ENCODE measurements at places on chromosomes 11 and 22.

- H3K36me3 ChIP-seq = no peaks in the 10 kb centered on the region
- peaks cover 21% of the 10 kb centered on the region for H3K27me3 ChIP-seq
- no peak overlapping the region for H3K4me3 ChIP-seq
- DNase-seq = no peak
- no peaks in the 10 kb centered on the region for H3K4me1 ChIP-seq
Measured at GRCh38 chr11:79648766-79649520, 208.1 kb upstream of the TENM4 start.

DNA sequence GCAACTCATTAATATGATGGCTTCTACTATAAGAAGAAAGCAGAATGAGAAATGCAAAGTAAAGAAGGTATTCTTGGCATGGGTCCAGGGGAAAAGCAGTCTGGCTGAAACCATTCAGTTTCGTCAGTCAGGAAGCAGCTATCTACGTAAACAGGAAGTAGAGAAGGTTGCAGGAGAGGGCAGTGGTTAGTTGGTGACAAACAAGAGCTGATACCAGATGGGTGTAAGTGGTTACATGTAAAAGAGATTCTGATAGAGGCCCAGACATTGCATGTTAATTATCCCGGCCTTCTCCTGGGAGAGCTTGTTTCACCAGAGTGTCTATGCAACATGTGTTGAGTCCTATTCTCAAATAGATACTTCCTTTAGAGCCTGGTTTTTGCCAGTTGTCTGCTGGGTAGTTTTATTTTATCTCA lies 58.4 kb upstream of the PSMA1 start:
- peaks cover 16% of the 10 kb centered on the region for H3K4me1 ChIP-seq
- H3K27ac ChIP-seq = peak overlapping the region; percentile 28
- no peaks in the 10 kb centered on the region for H3K36me3 ChIP-seq
- H3K4me3 ChIP-seq = no peak overlapping the region
- DNase-seq = no peak

GRCh38 chr11:2581931-2582350 lies 117.9 kb downstream of the KCNQ1OT1 start:
- H3K36me3 ChIP-seq = no peaks in the 10 kb centered on the region
- H3K27ac ChIP-seq = peak overlapping the region; percentile 18
- H3K4me1 ChIP-seq = peaks cover 51% of the 10 kb centered on the region
- DNase-seq = peak; percentile 6
- H3K4me3 ChIP-seq = no peak overlapping the region

DNA sequence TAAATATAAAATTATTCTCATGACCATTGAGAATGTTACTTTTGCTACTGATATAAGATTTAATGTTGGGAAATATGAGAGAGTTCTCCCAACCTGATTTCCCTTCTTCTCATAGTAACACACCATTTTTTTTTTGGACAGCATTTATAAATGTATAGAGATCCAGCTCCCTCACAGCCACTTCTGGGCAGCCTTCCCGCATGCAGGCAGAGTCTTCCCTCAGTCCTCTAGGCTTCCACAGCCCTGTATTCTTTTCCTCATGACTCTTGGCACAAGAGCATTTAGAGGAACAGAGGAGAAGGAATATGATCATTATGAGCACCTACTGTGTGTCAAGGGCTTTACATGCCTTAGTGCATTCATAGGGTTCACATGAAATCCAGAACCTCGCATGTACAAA lies 9.0 kb downstream of the DTX4 start:
- no peak for DNase-seq
- H3K4me1 ChIP-seq = peaks cover 23% of the 10 kb centered on the region
- peaks cover 12% of the 10 kb centered on the region for H3K36me3 ChIP-seq
- H3K27ac ChIP-seq = no peak overlapping the region

DNA sequence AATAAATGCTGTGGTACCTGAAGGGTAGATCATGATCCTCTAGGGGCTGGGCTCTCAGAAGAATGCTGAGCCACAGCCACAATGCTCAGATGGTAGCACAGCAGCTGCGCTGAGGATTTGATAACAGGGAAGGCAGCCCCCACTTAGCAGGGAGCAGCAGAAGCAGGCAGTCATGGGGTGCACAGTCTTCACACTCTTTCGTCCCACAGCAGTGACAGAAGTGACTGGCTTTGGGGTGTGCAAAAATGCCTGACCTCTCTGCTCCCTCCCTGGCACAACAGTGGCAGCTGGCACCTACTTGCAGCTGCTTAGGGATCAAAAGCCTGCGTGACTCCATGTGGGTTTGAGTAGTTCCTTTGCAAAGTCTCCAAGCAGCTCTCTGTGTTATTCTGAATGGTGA lies 1349.8 kb upstream of the RAG2 start:
- H3K36me3 ChIP-seq = no peaks in the 10 kb centered on the region
- no peaks in the 10 kb centered on the region for H3K27me3 ChIP-seq
- no peaks in the 10 kb centered on the region for H3K4me1 ChIP-seq

DNA sequence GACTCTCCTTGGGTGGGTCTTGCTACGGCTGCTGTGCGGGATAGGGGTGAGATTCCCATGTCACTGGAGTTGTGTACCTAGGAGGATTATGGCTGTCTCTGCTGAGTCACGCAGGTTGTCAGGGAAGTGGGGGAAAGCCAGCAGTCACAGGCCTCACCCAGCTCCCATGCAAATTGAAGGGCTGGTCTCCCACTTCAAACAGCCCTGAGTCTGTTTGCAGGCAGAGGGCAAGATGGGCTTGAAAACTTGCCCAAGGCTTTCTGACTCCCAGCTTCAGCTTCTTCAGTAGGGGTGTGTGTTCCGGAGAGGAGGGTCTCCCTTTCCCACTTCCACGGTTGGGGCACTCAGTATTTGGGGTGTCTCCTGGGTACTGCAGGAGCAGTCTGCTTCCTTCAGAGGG lies 10.9 kb upstream of the SC5D start:
- H3K27ac ChIP-seq = no peak overlapping the region
- H3K4me1 ChIP-seq = no peaks in the 10 kb centered on the region
- no peak for DNase-seq
- no peak overlapping the region for H3K4me3 ChIP-seq
- H3K27me3 ChIP-seq = peaks cover 65% of the 10 kb centered on the region
- no peaks in the 10 kb centered on the region for H3K36me3 ChIP-seq

DNA sequence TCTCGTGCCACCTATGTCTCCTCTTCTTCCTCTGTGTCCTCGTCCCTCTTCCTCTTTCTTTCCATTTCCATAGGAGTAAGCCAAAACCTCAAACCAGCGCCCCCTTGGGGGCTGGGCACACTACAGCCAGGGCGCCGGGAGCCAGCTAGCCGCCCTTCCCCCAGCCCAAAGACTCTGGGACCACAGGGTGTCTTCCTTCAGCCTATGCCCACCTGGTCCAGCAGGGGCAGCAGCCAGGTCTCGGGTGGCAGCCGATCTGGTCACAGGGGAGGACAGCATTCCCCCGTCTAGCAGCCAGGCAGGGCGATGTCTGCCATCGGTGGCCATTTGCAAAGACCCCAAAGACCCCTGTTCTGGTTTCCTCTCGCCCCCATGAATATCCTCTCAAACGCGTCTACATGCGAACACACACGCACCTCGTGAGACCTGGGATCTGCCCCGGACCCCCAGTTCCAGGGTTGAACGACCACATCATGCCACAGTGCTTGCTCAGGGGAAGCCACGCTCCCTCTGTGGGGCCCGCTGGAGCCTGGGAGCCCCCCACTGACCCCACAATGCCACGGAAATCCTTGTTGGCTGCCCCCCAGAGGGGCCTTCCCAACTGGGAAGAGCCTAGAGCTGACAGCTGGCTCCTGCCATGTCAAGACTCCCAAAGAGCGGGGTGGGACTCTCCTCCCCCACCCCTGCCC lies 546.0 kb upstream of the CCDC179 start:
- DNase-seq = peak; percentile 8
- H3K4me1 ChIP-seq = no peaks in the 10 kb centered on the region
- no peaks in the 10 kb centered on the region for H3K36me3 ChIP-seq
- H3K27ac ChIP-seq = no peak overlapping the region
- no peaks in the 10 kb centered on the region for H3K27me3 ChIP-seq
- no peak overlapping the region for H3K4me3 ChIP-seq

GRCh38 chr11:117597071-117597470 lies 199.9 kb downstream of the DSCAML1 start:
- no peaks in the 10 kb centered on the region for H3K36me3 ChIP-seq
- no peak overlapping the region for H3K27ac ChIP-seq
- H3K27me3 ChIP-seq = peaks cover 32% of the 10 kb centered on the region
- H3K4me1 ChIP-seq = peaks cover 11% of the 10 kb centered on the region

DNA sequence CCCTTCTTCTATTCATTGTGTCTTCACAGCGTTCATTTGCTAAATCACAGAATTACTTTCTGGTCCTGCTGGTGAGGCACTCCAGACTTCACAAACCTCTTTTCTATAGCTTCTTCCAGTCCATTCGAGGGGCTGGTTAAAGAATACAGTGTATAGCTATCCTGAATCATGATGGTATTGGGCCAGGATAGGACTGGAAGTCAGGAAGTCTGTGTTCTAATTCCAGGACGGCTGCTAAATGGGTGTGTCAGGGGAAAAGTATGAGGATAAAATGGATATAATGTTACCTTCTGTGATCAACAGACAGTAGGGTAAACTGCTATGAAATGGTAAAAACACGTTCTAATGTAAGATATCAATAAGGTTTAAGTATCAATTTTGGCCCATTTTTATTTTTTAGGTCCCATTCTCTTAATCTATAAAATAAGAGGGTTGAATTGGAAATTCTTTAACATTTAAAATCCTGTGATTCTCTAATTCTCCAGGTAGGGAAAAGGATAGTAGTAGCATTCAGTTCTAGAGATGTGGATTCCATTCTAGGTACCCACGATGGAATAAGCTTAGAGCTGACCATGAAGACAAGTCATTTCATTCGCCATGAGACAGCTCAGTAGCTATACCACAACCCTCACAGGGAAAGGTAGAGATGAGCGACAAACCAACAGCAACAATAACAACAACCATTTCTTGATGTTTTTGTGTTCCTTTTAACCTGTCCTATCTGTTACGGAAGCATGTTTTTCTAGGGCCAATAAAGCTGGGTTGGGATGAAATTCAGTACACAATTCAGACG lies 96.1 kb downstream of the SLC1A2 start:
- H3K4me3 ChIP-seq = no peak overlapping the region
- peaks cover 33% of the 10 kb centered on the region for H3K4me1 ChIP-seq
- no peak for DNase-seq
- no peaks in the 10 kb centered on the region for H3K27me3 ChIP-seq

GRCh38 chr11:1391165-1392075 lies 1.7 kb downstream of the BRSK2 start:
- peak overlapping the region; percentile 16 for H3K27ac ChIP-seq
- H3K27me3 ChIP-seq = peaks cover 70% of the 10 kb centered on the region
- no peak for DNase-seq
- H3K4me3 ChIP-seq = peak overlapping the region; percentile 49
- peaks cover 22% of the 10 kb centered on the region for H3K4me1 ChIP-seq

DNA sequence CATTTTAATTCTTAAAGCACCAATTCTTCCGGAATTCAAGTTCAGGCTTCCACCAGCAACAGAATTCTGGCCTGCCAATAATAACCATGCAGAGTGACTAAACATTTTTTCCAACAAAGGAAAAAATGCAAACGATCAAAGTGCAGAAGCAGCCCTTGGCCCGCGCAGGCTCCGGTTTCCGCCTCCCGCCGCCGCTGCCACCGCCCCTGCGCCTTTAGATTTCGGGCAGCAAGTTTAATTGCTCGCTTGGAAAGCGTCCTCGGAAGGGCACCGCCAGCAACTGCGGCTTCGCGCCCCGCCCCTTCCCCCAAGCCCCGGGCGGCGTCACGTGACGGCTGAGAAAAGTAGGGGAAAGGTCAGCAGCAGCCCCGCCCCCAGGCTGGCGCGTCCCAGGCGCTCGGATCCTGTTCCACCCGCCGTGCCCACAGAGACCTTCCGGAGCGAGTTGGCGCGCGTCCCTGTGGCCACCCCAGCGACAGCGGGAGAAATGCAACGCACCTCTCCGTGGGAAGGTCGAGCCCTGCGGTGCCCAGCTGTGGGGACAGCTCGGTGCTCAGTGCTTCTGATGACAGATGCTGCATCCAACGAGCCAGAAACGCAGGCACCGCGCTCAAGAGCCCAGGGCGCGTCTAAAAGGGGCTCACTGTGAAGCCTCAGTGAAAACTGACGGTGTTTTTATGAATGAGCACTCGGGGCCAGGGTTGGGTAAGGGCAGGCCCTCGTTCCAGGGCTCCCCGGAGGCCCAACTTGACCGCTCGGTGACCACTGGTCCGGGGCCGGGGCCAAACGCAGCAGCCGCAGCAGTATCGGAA lies 2.5 kb downstream of the CPT1A start:
- peak; percentile 97 for DNase-seq
- H3K27ac ChIP-seq = peak overlapping the region; percentile 95
- peak overlapping the region; percentile 89 for H3K4me3 ChIP-seq
- no peaks in the 10 kb centered on the region for H3K36me3 ChIP-seq

DNA sequence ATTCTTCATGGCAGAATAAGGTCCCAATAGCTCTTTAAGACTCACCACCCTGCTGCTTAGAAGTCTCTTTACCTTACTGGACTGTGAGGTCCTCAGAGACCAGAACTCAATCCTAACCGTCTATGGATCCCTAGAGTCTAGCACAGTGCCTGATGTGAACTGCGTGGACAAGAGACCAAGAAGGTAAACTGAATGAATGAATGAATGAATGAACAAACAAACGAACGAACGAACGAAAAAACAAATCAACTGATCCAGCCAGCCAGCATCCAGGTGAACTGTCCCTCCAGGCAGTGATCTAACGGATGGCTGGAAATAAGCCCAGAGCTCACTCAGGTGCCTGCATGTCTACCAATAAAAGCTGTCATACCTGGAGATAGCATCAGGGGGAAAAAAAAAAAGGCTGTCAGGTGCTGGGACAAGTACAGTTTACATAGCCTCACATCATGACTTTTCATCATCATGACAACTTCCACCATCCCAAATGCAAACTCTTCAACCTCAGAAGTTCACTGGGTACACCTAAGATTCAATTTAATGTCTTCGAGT lies 59.8 kb downstream of the PACSIN2 start:
- no peaks in the 10 kb centered on the region for H3K36me3 ChIP-seq
- H3K4me1 ChIP-seq = peaks cover 84% of the 10 kb centered on the region
- H3K27ac ChIP-seq = no peak overlapping the region
- DNase-seq = no peak
- H3K4me3 ChIP-seq = no peak overlapping the region
- H3K27me3 ChIP-seq = no peaks in the 10 kb centered on the region

DNA sequence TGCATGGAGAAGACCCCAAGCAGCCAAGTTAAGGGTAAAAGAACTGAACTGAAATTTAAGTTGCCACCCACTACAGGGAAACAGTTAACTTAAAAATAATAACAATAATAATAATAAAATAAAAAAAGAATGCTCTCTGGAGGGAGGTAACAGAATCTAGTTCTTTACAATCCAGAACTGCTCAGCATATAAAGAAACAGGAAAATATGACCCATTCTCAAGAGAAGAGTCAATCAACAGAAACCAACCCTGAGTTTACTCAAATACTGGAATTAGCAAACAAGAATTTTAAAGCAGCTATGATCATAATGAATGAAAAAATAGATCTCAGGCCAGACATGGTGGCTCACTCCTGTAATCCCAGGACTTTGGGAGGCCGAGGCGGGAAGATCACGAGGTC lies 53.8 kb downstream of the DENND5A start:
- H3K4me3 ChIP-seq = no peak overlapping the region
- H3K36me3 ChIP-seq = no peaks in the 10 kb centered on the region
- H3K27ac ChIP-seq = no peak overlapping the region
- peaks cover 81% of the 10 kb centered on the region for H3K4me1 ChIP-seq
- no peak for DNase-seq
- H3K27me3 ChIP-seq = no peaks in the 10 kb centered on the region

GRCh38 chr11:110645253-110645652 lies 67.0 kb downstream of the ARHGAP20 start:
- no peak overlapping the region for H3K4me3 ChIP-seq
- H3K4me1 ChIP-seq = no peaks in the 10 kb centered on the region
- DNase-seq = no peak
- H3K36me3 ChIP-seq = no peaks in the 10 kb centered on the region

GRCh38 chr11:118406599-118407166 lies 5.3 kb downstream of the ATP5MG start:
- H3K27ac ChIP-seq = peak overlapping the region; percentile 3
- peaks cover 37% of the 10 kb centered on the region for H3K36me3 ChIP-seq
- no peak overlapping the region for H3K4me3 ChIP-seq
- no peak for DNase-seq

Measured in left ventricle myocardium inferior (tissue), 1 donor.